ENCODE measurements at places on chromosomes 12 and 14. TPM values are rescaled to one million over a fixed set of nuclear protein-coding genes. Genes with fewer than 3 reads are reported as not detected.

DNA sequence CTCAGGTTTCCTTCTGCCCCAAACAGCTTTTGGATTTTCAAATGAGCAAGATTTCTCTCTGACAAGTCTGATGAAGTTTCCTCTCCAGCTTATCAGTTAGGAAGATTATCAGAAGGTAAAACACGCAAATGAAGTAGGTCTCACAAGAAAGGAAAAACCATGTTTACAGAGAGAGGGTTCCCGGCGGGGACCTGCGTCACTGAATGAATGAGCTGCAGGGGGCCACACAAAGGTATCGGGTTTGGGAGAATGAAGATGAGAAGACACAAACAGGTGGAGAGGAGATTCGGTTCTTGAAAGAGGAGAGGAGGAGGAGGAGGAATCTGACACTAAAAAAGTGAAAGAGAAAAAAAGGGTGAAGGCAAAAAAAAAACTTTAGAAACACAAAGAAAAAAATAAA, 208.6 kb downstream of the CALM1 start:
- no peaks in the 10 kb centered on the region for H3K27me3 ChIP-seq
- H3K27ac ChIP-seq: no peak overlapping the region
- no peaks in the 10 kb centered on the region for H3K4me1 ChIP-seq
- H3K4me3 ChIP-seq: no peak overlapping the region
- DNase-seq: no peak
- H3K36me3 ChIP-seq: no peaks in the 10 kb centered on the region

- DNase-seq: no peak
- H3K27me3 ChIP-seq: no peaks in the 10 kb centered on the region
- H3K27ac ChIP-seq: peak overlapping the region; percentile 67
- peaks cover 5% of the 10 kb centered on the region for H3K4me1 ChIP-seq
- no peaks in the 10 kb centered on the region for H3K36me3 ChIP-seq
Measured at GRCh38 chr12:124713436-124714082, 146.1 kb upstream of the NCOR2 start.

DNA sequence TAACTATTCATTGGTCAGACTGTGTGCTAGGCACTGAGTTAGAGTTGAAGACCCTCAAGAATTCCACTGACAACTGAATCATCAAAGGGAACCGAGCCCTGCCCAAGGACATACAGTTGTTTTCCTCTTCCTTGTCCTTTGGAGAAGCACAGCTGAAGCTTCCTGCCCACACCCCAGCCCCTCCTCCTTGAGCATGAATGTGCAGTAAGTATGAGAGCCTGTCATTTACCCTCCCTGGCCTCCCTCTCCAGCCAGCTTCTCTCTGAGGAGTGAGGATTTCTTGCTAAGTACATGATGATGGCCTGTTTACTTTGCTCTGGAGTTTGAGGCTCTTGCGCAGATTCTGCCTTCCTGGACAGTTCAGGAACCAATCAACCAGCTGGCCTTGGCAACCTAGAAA, 235.2 kb downstream of the CACNA1C start:
- H3K27ac ChIP-seq: no peak overlapping the region
- DNase-seq: no peak
- no peaks in the 10 kb centered on the region for H3K4me1 ChIP-seq
- no peak overlapping the region for H3K4me3 ChIP-seq
- no peaks in the 10 kb centered on the region for H3K27me3 ChIP-seq

- no peaks in the 10 kb centered on the region for H3K4me1 ChIP-seq
- DNase-seq: no peak
- H3K36me3 ChIP-seq: no peaks in the 10 kb centered on the region
- no peak overlapping the region for H3K27ac ChIP-seq
- no peak overlapping the region for H3K4me3 ChIP-seq
Measured at GRCh38 chr12:114636723-114637480, 47.1 kb downstream of the TBX3 start.

DNA sequence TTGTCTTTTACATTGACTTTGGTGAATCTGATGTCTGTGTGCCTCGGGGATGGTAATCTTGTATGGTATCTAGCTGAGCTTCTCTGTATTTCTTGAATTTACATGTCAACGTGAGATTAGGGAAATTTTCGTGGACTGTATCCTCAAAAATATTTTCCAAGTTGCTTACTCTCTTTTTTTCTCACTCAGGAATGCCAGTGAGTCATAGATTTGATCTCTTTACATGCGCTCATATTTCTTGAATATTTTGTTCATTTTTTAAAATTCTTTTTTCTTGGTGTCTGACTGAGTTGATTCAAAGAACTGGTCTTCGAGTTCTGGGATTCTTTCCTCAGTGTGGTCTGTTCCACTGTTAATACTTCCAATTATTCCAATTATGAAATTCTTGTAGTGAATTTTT, 207.7 kb downstream of the RAD51B start:
- no peaks in the 10 kb centered on the region for H3K27me3 ChIP-seq
- no peak overlapping the region for H3K4me3 ChIP-seq
- no peak for DNase-seq
- no peaks in the 10 kb centered on the region for H3K36me3 ChIP-seq

GRCh38 chr14:74648601-74649000, 36.6 kb upstream of the LTBP2 start:
- H3K27me3 ChIP-seq: no peaks in the 10 kb centered on the region
- no peak overlapping the region for H3K4me3 ChIP-seq
- no peak overlapping the region for H3K27ac ChIP-seq
- H3K36me3 ChIP-seq: no peaks in the 10 kb centered on the region
- no peaks in the 10 kb centered on the region for H3K4me1 ChIP-seq
- DNase-seq: no peak

DNA sequence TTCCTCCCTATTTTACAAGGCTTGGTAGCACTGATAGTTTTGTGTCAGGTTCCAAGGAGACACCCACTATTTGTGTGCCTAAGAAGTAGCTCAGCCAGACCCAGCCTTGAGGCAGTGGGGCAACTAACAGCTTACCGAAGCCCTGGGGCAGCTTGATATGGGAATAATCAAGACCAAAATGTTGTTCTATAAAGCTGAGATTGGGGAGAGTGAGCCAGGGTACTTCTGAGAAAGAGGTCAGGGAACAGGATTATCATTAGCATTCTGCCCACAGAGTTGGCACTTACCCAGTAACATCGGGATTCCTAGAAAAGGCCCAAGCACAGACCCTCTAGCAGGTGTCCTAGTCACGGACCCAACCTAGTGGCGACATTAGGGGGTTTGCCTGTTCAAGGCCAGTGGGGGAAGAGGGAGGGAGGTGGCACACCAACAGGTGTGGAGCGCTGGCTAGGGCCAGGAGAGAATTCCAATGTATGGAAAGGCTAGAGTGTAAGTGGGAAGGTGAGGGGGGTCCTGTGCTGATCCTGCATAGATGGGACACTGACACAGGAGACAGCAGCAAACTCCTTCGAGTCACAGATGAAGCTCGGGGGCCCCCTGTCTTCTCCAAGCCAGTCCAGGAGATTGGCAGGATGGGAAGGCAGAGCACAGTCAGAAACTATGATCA, 4.9 kb downstream of the PPP1R3E start:
- H3K36me3 ChIP-seq: no peaks in the 10 kb centered on the region
- H3K4me3 ChIP-seq: no peak overlapping the region
- DNase-seq: no peak
- no peaks in the 10 kb centered on the region for H3K27me3 ChIP-seq
- H3K27ac ChIP-seq: no peak overlapping the region
- H3K4me1 ChIP-seq: peaks cover 11% of the 10 kb centered on the region

DNA sequence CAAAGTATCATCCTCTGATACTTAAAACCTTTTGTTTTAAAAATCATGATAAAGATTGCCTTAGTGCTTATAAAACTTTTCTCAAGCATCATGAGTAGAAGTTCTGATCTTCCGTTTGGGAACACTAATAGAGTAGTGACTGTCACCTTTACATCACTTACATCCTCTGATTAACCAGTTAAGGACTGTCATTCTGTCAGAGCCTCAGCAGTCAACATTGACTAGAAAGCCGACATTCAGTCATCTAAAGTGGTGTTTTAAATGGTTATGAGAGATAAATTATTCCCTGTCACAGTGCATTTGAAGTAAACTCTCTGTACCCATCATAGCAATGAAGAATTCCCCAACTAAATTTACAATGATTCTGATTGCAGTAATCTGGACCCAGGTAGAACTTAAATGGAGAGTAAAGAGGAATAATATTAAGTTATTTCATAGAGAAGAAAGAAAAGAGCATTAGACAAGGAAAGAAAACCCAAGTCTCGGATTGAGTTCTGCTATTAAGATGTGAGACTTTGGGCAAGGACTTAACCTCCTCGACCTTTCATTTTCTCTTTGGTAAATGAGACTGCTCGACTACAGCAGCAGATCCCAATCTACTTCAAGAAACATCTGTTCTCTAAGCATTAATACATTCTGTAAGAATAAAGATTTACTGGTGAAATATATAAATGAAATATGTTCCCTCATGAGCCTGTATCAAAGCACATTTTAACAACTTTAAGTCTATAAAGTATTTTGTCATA, 563.9 kb upstream of the LMO3 start:
- H3K27ac ChIP-seq: no peak overlapping the region
- no peak overlapping the region for H3K4me3 ChIP-seq
- H3K4me1 ChIP-seq: no peaks in the 10 kb centered on the region
- DNase-seq: no peak
- H3K36me3 ChIP-seq: no peaks in the 10 kb centered on the region
- H3K27me3 ChIP-seq: no peaks in the 10 kb centered on the region

DNA sequence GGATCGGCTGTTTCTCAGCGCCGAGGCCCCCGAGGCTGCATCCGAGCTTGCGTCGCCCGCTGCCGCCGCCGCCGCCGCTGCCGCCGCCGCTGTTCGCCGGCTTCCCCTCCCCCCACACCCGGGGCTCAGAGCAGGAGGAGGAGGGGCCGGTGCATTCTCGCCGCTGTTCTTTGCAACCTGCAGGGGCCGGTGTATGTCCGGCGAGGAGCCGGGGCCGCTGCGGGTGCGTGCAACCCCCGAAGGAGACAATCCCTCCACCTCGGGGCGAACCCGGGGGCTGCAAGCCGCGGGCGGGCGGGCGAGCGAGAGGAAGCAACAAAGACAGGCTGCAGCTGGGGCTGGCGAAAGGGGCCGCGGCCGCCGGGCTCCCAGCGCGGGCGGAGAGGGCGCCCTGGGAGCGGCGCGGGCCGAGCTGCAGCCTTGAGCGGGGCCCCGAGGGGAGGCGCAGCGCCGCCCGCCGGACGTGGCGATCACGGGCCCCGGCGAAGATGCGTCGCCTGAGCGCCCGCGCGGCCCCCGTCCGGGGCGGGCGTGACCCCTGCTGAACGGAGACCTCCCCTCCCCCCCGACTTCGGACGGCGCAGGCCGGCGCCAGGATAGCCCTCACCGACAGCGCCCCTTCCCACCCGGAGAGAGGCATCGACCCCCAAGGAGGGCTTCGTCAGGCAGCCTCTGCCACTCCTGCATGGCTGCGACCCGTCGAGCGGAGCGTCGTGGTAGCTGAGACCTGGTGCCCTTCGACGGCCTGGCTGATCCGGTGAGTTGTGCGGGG, 702 bp downstream of the FAM222A start:
- H3K36me3 ChIP-seq: no peaks in the 10 kb centered on the region
- H3K4me3 ChIP-seq: peak overlapping the region; percentile 59
- H3K4me1 ChIP-seq: no peaks in the 10 kb centered on the region
- no peak overlapping the region for H3K27ac ChIP-seq
- H3K27me3 ChIP-seq: no peaks in the 10 kb centered on the region

DNA sequence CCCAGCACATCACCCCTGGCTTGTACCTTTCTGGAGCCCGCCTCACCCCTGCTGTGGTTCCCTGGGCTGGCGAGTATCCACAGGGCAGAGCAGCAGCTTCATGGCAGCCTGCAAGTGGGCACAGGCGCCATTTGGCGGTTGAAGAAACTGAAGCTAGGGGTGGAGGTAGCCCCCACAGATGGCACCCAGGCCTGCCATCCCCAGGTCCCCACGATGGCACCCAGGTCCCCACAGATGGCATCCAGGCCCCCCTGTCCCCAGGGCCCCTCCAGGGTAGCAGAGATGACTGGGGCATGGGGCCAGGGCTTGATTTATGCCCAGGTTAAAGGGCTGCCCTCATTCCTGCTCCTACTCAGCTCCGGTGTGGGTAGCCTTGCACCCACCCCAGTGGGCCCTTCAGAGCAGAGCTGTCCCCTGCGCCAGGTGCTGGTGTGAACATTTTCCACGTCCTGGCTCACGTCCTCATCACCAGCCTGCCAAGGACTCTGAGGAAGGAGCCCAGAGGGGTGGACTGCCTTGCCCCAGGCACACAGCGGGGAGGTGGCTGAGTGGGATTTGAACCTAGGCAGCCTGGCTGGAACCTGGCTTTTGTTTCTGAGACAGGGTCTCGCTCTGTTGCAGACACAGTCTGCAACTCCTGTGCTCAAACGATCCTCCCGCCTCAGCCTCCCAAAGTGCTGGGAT, 8.7 kb downstream of the MMP17 start:
- no peaks in the 10 kb centered on the region for H3K27me3 ChIP-seq
- no peak overlapping the region for H3K4me3 ChIP-seq
- no peak for DNase-seq
- no peaks in the 10 kb centered on the region for H3K4me1 ChIP-seq
- no peaks in the 10 kb centered on the region for H3K36me3 ChIP-seq
- H3K27ac ChIP-seq: no peak overlapping the region

DNA sequence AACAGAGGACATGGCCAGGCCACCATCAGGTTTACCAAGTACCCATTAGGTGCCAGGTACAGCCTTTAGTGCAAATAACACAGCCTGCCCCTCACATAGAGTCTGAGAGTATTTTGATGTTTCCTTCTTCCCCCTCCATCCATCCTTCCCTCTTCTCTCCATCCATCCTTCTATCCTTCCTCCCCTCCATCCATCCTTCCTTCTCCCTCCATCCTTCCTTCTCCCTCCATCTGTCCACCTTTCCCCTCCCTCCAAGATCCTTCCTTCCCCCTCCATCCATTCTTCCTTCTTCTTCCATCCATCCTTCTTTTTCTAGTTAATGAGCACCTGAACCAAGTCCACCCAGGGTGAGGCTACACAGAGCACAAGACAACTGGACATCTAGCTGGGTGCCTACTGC, 39.8 kb downstream of the ITPK1 start:
- H3K4me3 ChIP-seq: no peak overlapping the region
- peaks cover 13% of the 10 kb centered on the region for H3K4me1 ChIP-seq
- no peak overlapping the region for H3K27ac ChIP-seq
- H3K36me3 ChIP-seq: no peaks in the 10 kb centered on the region

DNA sequence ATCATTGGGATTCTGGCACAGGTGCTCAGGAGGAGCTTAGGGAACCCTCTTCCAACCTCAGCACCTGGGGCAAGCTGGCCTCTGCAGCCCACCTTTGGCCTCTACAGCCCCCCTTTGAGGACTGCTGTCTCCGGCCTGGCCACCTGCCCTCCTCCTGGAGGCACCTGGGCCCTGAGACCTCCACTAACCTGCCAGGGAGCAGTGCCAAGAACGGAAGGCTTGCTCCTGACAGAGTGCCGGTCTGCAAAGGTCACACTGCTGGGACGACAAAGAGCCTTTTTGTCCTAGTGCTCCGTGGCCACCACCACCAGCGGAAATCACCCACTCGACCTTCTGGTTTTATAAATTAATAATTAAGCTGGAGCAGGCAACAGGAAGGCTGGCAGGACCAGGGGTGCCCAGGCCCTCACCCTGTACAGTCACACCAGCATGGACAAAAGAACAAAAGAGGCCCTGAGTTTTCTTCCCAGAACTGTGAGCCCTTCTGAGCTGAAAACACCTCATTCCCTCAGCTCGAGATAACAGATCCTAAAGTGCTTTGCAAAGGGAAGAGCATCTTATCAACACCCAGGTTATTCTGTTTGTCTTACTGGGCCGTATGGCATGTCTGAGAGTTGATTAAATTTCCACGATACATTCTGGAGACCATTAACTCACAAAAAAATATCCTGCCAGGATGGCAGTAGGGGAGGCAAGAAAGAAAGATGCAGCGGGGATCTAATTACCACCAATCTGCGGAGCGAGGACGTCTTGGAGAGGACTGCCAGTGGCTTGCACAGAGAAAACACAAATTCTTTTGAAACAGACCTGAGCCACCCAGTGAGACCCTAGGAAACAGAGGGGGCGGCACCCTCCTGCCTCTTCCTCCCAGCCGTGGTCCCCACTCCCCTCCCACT, 8.2 kb downstream of the TESC start:
- H3K27ac ChIP-seq: peak overlapping the region; percentile 24
- no peak overlapping the region for H3K4me3 ChIP-seq
- no peaks in the 10 kb centered on the region for H3K27me3 ChIP-seq
- DNase-seq: no peak

The SYCP3 gene
- total RNA-seq: not detected

The KRT2 gene
- total RNA-seq: not detected

The ERBB3 gene
- 88.0 TPM for total RNA-seq

All from right lobe of liver (tissue), 6 donors.